ENCODE measurements at places on chromosomes 5 and 9. TPM values are rescaled to one million over a fixed set of nuclear protein-coding genes. Genes with fewer than 3 reads are reported as not detected.

SPATA31D4 gene
- not detected for total RNA-seq

DNA sequence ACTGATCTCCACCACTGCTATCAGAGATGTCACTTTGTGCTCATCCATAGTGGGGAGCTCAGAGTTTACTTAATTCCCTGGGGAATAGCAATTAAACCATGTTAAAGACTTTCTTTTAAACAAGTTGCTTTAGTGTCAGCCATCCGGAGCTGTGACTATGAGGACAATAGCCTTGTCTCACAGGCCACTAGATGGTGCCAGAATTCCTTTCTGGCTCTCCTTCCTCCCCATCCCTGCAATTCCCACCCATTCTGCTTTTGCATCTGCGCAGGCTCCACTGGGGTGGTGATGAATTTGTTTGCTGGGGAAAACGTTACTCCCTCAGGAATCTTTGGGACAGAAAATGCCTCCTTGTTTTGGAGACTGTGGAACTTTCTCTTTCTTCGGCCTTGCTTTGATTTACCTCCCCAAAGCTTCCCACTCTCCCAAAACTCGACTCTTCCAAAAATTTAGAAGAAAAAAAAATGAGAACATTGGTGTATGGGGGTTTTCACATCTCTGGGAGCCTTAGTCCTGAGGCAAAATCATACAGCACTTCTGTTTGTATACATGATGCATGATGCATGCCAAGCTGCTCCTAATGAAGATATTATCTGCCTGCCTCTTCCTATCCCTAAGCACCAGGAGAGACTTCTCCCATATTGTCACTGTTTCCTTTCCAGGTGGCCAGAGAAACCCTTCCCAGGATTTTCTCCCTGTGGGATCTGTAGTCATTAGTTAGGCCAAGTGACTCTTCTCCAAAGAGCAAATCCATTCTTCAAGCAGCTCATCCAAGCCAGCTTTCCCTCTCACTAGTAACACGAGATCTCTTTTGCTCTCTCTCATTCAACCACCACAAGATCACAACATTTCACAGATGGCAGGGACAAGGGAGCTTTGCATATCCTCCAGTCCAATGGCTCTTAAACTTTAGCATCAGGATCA lies 466.1 kb downstream of the TLR4 start:
- no peak for DNase-seq

DNA sequence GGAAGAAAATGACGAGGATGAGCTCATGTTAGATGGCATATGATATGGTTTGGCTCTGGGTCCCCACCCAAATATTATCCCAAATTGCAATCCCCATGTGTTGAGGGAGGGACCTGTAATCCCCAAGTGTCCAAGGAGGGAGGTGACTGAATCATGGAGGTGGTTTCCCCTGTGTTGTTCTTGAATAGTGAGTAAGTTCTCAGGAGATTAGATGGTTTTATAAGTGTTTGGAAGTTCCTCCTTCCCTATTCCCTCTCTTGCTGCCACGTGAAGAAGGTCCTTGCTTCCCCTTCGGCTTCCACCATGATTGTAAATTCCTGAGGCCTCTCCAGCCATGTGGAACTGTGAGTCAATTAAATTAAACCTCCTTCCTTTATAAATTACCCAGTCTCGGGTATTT lies 10.1 kb downstream of the EDIL3 start:
- DNase-seq, result no peak

DNA sequence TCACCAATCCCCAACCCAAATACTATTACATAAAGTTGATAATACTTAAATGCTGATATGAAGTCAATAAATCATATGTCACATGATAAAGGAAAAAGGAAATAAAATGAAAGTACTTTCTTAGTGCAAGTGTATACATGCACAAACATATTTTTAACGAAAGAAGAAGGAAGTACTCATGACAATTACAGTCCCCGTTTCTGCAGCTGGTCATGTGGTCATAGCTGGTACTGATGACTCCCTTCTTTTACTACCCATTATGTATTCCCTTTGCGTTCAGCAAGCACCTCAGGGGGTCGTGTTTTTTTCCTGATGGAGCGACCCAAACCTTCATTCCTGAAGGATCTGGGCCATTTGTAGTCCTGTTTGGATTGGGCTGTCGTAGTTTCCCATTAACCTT lies 27.3 kb downstream of the CENPP start:
- DNase-seq, result no peak

DNA sequence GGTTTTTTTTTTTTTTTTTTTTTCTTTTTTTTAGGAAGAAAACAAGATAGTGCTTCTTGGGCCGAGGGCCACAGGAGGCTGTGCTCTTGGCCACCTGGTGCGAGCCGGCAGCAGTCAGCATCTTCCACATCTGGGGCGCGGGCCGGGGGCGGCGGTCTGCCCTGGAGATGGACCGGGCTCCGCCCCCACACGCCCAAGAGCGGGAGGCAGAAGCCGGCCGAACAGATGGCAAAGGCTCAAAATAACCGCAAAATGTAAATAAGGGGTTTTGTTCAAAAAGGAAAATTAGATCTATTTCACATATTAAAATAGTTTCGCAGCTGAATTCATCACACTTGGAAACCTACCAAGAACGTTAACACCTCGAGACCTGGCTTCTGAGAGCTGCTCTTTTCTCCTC lies 51.5 kb upstream of the UBAC1 start:
- DNase-seq, result no peak

- DNase-seq, result no peak
These were observed 8.9 kb downstream of the OTP start for GRCh38 chr5:77629509-77630113.

GRCh38 chr9:21047281-21047691 lies 15.8 kb upstream of the HACD4 start:
- no peak for DNase-seq

DNA sequence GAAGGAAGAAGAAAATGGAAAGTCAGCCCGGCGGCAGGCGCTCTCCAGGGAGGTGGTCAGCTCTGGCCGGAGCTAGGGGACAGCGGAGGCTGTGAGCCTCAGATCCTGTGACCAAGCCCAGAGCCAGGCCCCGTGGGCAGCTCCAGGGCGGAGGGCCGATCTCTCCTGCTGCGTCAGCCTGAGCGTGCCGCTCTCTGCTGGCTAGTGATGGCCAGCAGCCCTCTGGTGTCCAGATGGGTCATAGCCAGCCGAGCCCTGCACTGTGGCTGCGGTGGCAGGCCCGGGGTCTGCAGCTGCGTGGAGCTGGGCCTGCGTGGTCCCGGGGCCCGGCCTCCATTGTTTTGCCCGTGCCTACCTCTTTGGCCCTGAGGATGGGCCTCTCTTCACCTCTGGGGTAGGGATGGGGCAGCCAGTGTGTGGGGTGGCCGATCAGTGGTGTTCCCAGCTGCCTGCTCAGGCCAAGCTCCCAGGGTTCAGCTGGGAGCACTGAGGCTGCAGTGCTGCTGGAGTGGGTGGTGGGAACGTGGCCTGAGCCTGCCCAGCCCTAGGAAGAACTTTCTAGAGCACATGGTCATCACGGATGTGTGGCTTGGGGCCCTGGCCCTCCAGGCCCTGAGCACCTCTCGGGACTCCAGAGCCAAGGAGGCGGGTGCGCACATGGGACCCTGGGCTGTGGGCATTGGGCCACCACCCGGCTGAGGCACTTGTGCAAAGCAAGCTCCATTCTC lies 17.1 kb upstream of the NRARP start:
- no peak for DNase-seq

- DNase-seq, result no peak
These were observed 169.2 kb upstream of the SLC30A5 start for GRCh38 chr5:68924481-68925145.

SPRY4 gene
- 18.0 TPM for total RNA-seq

GRCh38 chr5:131164191-131165118 lies 601 bp downstream of the HINT1 start:
- DNase-seq, result peak; percentile 63

DNA sequence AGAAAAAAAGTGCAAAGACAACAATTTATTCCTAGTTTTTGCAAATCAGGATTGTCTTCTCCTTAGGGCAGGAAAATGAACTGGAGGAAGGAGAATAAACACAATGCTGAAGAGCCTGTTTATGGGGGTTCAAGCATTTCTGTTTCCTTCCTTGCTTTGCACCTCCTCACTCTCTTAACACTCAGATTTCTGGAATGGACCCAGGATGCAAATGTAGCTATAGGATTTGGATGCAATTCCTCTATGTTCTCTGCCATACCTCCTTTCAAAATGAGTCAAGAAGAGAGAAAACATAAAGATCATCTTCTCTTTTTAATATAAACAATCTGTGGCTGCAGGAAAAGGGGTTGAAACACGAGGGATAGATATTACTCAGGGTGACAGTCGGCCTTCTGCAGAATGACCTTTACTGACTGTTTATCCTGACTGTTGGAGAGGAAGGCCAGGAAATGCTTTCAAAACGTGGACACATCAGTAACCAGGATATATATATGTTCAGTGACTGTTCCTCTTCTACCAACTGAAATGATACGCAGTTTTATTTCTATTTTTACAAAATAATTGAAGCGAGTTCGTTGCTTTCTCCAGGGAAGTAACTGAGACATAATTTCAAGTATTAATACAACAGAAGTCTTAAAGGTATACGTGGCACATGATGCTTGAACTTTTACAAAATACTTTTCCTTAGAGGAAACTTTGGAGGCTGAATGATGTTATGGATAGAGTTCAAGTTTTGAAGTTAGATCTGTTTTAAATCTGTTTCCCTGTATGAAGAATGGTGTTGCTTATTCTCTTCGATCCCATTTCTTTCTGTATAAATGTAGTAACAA lies 44.4 kb downstream of the ACTBL2 start:
- no peak for DNase-seq

DNA sequence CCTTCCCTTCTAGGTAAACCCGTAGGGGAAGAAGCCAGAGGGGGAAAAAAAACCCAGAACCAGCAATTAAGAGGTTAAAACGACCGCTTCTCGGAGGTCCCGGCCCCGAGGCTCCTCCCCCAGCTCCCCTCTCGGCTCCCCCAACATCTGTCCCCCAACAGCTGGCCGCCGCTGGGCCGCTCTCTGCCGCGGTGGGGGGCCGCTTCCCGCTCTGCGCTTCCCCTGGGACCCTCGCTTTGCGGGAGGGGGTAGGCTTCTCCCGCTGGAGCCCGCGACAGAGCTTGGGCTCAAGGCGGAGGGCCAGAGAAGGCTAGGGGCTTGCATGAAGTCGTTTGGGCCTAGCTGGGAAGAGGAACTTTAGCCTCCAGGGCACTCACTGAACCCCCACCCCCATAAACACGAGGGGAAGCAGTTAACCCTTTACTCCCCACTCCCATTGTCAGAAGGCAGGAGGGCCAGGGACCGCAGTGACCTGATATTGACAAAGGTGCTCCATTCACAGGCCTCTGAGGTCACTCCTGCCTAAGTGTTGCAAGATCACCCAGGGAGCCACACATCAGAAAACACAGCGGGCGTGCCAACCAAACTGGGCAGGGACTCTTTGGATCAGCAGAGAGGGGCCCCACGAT lies 7.5 kb downstream of the LHX6 start:
- DNase-seq, result no peak

GRCh38 chr5:146818822-146819221 lies 59.7 kb downstream of the PPP2R2B start:
- DNase-seq, result no peak

SPATA24 gene
- 0.98 TPM for total RNA-seq

DNA sequence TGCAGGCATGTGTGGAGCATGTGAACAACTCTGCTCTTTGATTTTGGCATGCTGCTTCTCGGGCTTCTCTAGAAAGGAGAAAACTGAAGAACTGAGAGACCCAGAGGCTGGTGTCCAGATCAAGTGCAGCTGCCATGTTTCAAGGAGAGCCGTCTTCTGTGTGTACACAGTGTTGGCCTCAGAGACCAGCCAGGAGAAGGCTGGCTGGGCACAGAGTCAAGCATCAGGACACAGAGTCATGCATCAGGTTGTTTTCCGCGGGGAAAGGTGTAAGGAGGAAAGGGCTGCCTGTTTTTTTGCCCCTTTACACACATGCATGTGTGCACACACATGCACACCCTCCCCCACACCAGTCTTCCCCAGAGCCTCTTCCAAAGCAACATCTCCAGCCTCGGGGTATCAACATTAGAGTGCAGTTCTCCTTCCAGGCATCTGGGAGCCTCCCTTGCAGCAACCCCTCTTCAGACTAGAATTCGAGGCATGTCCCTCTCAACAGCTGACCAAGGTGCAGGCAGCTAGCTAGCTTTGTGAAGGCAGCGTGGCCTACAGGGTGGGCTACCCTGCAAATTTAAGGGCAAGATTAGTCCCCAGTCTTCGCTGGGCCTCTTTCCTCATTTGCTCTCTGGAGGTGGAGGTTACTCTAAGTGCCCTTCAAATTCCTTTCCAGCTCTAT lies 180.9 kb downstream of the AOPEP start:
- DNase-seq, result no peak
